ENCODE measurements at places on chromosomes 3 and 15.

DNA sequence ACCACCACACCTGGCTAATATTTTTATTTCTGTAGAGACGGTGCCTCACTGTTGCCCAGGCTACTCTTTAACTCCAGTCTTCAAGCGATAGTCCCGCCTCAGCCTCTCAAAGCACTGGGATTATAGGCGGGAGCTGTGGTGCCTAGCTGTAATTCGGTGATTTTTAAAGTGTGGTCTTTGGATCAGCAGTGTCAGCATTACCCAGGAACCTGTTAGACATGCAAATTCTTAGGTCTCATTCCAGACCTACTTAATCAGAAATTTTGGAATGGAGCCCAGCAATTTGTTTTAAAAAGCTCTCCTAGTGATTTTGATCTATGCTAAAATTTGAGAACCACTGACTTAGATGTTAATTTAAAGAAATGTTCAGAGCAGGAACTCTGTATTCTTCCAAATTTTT, 51.9 kb downstream of the GOLM2 start:
- no peak for DNase-seq

DNA sequence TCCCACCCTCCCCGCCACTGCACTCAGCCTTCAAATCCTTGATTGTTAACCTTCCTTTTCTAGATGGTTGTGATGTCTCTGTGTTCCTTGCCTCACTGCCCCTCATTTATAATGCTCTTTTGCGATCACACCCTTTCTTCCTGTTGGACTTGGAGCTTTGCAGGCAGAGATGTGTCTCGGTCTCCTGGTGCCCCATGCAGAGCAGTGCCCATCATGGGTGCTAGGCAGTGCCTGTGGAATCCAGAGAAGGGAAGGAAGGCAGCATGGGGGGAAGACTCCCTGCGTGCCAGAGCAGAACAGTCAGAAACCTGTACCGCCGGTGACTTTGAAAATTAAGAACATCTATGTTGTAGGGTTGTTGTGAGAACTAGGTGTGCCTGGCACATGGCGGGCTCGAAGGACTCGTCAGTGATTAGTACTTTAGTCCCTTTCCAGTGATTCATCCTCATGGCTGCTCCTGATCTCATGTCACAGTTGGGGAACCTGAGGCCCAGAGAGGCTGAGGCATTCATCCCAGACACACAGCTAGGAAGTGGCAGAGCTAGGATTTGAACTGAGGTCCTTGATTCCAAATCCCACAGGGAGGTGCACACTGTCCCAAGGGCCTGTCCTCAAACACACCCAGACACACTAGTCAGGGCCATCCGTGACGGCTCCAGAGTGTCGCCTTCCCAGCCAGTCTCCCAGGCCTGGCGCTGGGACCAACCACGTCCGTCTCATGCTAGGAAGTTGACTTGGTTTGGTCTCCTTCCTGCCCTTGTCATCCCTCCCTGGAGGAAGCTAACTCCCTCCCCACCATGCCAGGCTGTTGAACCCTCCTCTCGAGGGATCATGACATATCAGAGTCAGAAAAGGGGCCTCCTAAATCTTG, 58.3 kb downstream of the SMAD6 start:
- DNase-seq = no peak

- no peak for DNase-seq
Observed at GRCh38 chr3:179450901-179451264, 387 bp downstream of the GNB4 start.

GRCh38 chr3:13647298-13648059, 98.6 kb downstream of the FBLN2 start:
- DNase-seq = no peak

DNA sequence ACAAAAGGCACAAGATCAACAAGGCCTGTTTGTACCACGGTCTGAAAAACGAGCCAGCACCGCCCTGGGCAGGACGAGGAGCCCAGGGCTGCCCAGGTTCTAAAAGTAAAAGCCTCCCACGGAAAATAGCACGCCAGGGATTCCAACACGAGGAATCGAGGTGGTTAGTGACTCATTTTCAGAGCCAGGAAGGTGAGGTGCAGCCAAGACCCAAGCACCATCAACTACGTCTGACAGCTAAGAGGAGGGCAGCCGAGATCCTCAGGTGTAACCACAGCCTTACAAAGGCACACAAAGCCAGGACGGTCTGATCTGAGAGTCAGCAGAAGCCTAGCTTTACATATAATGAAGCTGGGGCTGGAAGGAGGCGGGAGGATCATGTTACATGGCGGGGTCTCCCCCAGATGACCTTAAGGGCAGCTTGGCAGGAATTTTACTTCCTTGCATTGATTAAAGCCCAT, 52.5 kb downstream of the ATP10A start:
- DNase-seq = no peak

DNA sequence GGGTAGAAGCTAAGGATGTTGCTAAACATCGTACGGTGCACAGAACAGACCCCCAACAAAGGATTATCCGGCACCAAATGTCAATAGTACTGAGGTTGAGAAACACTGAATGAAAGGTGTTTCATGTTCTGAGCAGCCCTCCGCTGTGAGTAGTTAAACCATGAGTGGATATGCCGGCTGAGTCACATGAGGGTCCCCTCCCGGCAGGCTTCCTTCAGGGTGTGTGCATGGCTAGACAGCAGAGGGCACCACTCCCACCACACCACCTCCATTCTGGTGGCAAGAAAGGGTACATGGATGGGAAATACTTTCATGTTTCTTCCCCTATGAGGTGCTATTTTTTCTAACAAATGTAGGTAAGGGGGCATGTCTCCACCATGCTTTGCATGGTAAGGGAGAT, 128.3 kb upstream of the SEMA6D start:
- no peak for DNase-seq

DNA sequence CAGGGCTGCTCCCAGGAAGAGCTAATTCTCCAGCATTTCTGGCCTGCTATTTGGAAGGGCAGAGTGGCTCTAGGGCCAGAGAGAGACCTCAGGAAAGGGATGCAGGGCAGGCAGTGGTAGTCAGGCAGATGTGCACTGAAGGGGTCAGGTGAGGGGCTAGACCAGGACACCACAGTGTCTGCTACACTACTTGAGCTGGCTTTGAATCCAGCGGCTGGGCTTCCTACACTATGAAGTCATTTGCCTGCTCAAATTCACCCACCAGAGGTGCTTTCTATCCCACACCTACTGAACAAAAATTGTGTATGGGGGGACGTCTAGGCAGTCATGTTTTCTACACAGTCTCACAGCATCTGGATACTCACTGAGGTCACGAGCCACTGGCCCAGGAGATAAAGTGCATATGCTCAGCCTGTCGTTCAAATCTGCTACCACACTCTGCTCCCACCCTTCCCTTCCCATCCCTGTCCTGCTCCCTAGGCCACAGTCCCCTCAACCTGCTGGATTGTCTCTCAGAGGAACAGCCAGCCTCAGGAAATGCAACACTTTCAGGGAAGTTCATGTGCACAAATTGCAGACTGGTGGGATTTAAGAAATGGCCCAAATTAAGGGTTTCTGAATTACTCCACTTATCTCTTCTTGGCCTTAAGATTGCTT, 49.9 kb upstream of the SLC6A11 start:
- DNase-seq = no peak
